ENCODE measurements at places on chromosomes 12 and 14. TPM values are rescaled to one million over a fixed set of nuclear protein-coding genes. Genes with fewer than 3 reads are reported as not detected.

SOAT2 gene
- 0.26 TPM for polyA plus RNA-seq

DNA sequence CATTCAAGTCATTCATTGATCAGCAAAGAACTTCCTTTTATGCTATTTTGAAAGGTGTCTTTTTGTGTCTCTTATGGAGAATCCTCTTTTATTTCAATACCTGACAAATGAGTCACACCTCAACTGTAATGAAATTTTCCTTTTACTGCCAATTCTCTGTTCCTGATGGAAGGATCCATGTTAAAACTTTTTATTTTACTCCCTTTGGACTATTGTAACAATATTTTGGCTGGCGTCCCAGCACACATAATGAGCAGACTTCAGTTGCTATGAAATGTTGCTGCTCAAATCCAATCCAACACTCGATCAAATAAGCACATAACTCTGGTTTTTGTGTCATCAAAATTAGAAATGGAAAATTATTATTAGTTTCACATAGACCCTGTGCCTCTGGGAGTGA, 21.9 kb upstream of the SLC15A5 start:
- no peak for DNase-seq

DNA sequence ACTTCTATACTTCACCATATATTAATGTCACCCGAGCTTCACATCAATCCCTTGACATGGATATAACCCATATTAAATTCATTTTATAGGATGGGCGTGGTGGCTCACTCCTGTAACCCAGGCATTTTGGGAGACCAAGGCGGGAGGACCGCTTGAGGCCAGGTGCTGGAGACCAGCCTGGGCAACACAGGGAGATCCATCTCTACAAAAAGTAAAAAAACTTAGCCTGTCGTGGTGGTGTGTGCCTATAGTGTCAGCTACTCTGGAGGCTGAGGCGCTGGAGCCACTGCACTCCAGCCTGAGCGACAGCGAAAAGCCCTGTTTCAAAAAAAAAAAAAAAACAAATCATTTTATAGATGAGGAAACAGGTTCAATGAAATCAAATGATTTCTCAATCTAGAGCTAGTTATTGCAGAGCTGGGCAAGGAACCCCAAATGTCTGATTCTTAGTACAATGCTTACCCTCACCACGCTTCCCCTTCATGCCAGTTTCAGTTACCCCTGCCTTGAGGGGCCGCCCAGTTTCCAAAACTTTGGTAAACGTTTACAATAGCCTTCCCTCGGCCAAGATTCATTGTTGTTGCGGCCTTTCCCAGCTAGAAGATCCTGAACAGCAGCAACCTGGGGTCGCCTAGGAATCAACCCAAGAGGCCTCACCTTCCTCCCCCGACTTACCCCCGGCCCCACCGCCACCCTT, 751 bp downstream of the PSMB5 start:
- no peak for DNase-seq

GRCh38 chr12:54442099-54442498, 23.0 kb upstream of the ITGA5 start:
- no peak for DNase-seq

CCDC88C gene
- 6.6 TPM for polyA plus RNA-seq

- no peak for DNase-seq
These were observed 65.0 kb downstream of the PITPNM2 start for GRCh38 chr12:123085730-123086487.

GRCh38 chr12:130242506-130242905, 80.2 kb downstream of the FZD10 start:
- no peak for DNase-seq

CATSPERB gene
- 0.17 TPM for polyA plus RNA-seq

EID3 gene
- polyA plus RNA-seq: 0.90 TPM

CACNB3 gene
- 17.9 TPM for polyA plus RNA-seq

MYF6 gene
- not detected for polyA plus RNA-seq

- no peak for DNase-seq
These were observed 164.2 kb downstream of the NDUFA12 start for GRCh38 chr12:94839347-94839746.

All from kidney (tissue), 22 donors.